ENCODE measurements at places on chromosomes 1 and 21.

- DNase-seq, result no peak
Observed at GRCh38 chr1:56931211-56931610, 34.6 kb downstream of the C8B start.

DNA sequence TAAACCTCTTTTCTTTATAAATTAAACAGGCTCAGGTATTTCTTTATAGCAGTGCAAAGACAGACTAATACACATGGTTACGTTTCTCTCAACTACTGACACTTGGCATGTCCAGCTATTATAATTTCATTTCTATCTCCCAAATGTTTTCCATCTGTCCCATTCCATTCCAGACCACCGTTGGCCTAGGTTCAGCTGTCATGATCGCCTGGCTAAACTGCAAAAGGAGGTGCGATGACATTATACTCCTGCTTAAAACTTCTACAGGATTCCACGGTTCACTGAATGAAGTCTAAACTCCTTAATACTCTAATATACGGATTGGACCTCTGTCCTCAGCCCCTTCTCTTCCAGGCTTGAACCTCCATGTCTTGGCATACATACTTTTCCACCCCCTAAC lies 72.1 kb downstream of the RERE start:
- DNase-seq, result no peak

DNA sequence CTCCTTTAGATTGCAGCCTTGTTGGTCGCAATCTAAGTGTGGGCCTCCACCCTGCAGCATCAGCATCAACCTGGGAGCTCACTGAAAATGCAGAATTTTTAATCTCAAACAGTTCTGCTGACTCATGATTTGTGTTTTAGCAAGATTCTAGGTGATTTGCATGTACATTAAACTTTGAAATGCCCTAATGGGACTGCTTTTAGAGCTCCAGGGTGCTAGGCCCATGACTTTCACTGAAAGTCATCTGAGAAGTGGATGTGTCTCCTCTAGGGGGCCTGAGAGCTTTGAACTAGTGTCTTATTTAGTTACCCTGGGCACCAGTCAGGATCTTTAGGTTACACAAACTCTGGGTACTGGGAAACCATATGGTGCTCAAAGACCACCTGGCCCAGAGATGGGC lies 9.0 kb downstream of the TRIM67 start:
- DNase-seq, result no peak

DNA sequence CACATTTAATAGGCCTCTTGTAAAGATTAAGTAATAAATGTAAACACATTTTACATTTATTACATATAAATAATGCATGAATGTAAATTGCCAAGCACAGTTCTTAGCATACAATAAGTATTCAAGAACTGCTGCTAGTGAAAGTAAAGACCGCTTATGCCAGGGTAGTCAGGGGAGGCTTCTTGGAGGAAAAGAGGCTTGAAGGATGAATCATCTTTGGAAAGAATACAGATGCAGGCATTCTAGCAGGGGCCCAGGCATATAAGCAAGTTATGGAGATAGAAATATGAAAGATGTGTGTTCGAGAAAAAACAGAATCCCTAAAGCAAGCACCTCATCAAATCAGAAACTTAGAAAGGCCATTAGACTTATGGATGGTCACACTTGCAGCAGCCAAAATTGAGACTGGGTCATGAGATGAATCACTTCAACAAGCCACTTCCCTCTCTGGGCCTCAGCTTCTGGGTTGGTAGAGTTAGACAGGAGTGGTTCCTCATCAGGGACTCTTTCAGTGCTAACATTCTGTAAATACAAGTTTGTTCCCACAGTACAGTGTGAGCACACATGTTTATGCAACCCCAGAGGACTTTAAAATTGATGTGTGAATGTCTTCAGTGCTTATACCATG lies 79.8 kb upstream of the ROR1 start:
- DNase-seq, result no peak

DNA sequence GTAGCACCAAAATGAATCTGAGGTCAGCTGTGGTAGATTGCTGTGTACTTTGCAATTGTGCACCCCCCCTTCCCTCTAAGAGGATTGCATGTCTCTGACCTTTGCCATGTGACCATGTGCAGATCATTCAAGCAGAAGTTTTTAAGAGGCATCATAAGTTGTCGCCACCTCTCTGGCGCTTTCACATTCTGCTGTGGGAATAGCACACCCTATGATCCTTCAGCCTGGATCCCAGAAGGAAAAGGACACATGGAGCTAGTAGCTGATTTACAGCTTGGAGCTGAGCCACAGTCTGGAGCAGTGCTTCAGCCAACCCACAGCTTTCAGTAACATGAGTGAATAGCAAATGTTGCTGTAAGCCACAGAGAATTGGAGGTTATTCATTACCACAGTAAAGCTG lies 158.5 kb downstream of the TSEN15 start:
- no peak for DNase-seq

- DNase-seq, result no peak
Observed at GRCh38 chr1:239761509-239761908, 330.2 kb upstream of the FMN2 start.

- DNase-seq, result no peak
Observed at GRCh38 chr21:42413500-42413899, 9.8 kb downstream of the UBASH3A start.

- no peak for DNase-seq
Observed at GRCh38 chr1:188127507-188127906, 1298.8 kb downstream of the PLA2G4A start.

- DNase-seq, result no peak
Observed at GRCh38 chr1:170931650-170932049, 3.7 kb upstream of the MROH9 start.

- no peak for DNase-seq
Observed at GRCh38 chr1:180507795-180508724, 5.7 kb upstream of the ACBD6 start.

DNA sequence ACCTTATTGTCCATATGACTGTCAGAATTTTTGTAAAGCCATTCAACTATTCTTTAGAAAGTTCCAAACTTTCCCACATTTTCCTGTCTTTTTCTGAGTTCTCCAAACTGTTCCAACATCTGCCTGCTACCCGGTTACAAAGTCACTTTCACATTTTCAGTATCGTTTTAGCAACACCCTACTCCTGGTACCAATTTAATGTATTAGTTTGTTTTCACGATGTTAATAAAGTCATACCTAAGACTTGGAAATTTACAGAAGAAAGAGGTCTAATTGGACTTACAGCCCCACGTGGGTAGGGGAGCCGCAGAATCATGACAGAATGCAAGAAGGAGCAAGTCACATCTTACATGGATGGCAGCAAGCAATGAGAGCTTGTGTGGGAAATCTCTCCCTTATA lies 867.8 kb downstream of the AMY1C start:
- DNase-seq, result no peak

DNA sequence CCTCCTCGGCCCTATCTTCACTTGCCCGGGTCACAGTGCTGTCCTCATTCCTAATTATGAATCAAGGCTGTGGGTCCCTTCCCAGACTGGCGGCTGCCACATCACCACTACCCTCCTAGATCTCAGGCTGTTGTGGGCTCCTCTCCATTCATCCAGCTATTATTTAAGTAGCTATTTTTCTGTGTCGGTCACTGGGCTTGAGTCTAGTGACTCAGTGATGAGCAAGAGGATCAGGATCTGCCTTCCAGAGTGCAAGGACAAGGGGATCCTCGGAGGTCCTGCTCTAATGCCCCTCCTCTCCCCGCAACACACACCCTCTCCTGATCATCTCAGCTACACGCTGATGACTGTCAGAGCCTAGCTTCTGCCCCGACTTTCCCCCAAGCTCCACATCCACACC lies 34.1 kb downstream of the CDCP2 start:
- DNase-seq, result no peak

GRCh38 chr1:13535227-13535626 lies 21.4 kb upstream of the LRRC38 start:
- no peak for DNase-seq

GRCh38 chr1:58968360-58968952 lies 184.6 kb upstream of the JUN start:
- no peak for DNase-seq

DNA sequence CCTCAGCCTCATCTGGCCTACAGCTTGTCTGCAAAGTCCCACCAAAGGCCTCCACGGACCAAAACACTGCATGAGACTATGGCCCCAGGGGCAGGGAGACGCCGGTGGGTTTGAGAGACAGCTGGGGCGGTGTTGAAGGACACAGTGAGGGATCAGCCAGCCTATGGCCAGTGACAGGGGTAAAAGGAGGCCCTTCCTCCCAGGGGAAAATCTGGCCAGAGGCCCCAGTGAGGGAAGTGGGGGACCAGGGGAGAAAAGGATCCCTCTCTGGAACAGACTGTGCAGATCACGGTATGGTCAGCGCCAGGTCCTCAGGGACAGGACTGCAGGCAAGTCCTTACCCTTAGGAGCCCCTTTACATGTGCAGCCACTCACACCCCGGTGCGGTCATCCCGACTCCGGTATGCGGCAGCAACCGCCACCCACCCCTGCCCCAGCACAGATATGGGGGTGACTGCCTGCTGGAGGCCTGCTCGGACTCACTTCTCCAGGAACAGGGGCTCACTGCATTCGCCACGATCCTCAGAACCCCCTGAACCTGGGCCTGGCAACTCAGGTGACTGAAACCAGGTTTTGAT lies 1.3 kb downstream of the CERS2 start:
- DNase-seq, result no peak

GRCh38 chr1:111182052-111182451 lies 18.4 kb downstream of the DENND2D start:
- no peak for DNase-seq

DNA sequence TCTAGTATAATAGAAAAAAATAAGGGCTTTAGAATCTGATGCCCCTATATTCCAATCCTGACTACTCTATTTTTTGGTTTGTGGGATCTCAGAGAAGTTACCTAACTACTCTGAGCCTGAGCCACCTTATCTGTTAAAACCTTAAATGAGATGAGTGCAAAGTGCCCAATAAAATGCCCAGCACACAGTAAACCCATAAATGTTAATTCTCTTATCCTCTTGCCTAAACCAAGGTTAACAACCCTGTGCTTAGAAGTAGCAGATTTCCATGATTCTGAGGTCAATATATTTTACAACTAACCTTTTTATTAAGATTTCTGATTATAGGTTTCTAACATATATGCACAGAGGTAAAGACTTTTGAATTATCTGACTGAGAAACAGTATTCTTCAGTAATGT lies 35.8 kb downstream of the DOCK7 start:
- no peak for DNase-seq

DNA sequence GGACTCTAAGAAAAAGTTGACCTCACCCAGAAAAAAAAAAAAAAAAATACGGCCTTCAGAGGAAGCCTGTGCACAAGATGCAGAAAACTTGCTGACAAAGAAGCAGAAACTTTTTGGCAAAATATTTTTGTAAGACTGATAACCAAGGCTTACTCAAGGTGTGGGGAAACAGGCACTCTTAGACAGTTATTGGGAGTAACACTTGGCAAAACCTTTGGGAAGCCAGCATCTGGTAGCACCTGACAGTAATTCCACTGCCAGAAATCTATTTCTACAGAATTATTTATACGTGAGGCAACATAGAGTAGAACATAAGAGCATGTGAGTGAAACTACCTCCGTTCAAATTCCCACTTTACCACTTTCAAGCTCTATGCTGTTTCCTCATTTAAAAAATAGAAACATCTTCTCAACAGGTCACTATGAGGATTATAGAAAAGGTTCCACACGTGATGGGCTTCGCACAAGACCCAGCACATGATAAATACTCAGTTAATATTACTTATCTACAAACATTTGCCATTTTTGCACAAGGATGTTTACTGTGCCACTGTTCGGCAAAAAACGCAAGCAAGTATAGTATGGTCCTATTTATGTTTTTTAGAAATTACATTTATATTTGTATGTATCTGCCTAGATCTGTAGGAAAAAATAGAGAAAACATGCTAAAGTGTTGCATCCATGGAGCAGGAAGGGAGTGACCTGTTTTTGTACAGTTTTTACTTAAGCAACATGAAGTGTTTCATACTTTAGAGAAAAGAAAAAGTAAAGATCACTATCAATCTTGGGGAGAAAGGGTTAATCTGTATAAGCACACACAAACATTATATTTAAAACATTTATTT lies 22.2 kb downstream of the MRPL39 start:
- DNase-seq, result no peak

GRCh38 chr1:117674521-117675400 lies 68.9 kb downstream of the TENT5C start:
- no peak for DNase-seq

GRCh38 chr1:28813931-28814465 lies 2.0 kb downstream of the OPRD1 start:
- DNase-seq, result no peak

- DNase-seq, result no peak
Observed at GRCh38 chr21:35507181-35507759, 458.2 kb upstream of the RUNX1 start.

GRCh38 chr1:31436596-31437432 lies 23.8 kb downstream of the SERINC2 start:
- DNase-seq, result no peak

All from brain pericyte (primary cell).